ENCODE measurements at places on chromosomes 5 and 9.
A peak's percentile ranks its signal among the peaks of the same experiment; 100 is the strongest.

- no peak for DNase-seq
Measured at GRCh38 chr9:34456746-34457145, 1.6 kb downstream of the FAM219A start.

DNA sequence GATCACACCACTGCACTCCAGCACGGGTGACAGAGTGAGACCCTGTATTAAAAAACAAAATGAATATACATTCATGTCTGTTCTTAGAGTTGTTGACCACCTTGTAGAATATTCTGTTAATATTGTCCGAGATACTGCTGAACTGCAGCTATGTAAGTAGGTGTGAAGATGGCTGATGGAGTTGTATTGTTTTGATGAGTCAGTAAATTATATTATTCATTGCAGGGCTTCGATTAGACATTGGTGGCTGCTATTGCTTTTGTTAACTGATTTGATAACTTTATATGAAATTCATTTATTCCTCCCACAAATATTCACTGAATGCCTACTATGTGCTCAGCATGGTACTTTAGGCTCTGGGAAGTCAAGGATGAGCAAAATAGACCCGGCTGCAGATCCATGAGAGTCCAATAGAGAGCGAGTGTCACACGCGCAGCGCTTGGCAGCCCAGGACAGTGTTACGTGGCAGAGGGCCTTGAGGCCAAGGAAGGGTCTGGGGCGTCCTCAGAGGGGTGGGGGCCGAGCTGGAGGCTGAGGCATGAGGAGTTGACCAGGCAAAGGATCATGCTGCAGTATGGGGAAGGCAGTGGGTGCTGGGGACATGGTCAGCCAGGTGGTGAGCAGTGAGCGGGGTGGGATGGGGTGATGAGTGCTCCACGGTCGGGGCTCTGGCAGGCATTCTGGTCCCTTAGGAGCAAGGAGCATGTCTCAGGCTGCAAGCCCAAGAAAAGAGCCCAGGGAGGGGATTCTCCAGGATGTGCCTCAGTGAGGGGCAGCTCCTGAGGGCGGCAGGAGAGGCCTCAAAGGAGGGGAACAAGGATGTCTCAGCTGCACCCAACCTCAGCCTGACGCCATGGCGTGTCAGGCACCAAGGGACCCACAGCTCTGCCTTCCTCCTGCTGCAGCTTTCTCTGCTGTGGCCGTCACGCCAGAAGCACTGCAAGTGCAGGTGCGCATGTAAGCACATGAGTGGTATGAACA, 243.5 kb downstream of the GADD45G start:
- no peak for DNase-seq

DNA sequence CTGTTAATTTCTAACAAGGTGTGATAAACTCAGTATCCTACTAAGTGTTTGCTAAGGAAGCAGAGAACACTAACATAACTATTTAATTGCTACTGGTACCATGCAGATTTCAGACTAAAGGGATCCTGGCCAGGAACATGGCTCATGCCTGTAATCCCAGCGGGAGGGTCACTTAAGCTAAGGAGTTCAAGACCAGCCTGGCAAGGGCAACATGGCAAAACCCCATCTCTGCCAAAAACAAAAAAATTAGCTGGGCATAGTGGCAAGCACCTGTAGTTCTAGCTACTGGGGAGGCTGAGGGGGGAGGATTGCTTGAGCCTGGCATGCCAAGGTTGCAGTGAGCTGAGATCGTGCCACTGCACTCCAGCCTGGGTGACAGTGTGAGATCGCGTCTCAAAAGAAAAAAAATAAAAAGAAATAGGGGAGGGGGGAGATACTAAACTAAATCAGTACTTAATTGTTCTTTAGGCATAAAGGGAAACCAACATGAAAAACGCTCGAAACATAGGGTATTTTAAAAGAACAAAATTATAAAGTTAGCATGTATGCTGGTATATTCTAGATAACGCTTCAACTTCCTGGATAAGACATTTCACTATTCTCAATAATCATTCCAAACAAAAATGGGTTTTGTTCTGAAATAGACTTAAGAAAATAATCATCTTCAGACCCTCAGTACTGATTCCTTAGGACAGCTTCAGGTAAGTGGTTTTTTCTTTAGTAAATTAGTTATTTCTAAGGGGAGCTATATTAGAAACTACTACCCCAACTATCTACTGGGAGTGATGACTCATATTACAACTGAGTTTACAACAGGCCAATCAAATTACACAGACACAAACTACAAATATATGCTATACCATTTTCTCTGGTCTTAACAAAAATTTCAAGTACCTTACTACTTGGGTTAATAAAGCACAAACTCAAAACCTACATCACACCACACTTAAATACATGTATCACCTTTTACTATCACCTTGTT, 3.5 kb downstream of the PANK3 start:
- no peak for DNase-seq

GRCh38 chr9:132769906-132770769, 99.9 kb downstream of the GTF3C4 start:
- DNase-seq = no peak

DNA sequence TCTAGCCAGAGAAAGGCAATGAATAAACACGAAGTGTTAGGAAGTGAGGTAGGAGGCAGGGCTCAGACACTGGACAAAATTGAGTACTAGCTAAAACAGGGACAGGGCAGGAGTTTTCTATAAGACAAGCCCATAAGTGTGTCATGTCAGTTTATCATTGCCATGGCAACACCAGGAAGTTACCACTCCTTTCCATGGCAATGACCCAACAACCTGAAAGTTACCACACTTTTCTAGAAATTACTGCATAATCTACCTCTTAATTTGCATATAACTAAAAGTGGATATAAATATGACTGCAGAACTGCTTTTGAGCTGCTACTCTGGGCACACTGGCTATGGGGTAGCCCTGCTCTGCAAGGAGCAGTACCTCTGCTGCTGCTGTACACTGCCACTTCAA, 442.5 kb upstream of the COX7C start:
- DNase-seq = no peak

DNA sequence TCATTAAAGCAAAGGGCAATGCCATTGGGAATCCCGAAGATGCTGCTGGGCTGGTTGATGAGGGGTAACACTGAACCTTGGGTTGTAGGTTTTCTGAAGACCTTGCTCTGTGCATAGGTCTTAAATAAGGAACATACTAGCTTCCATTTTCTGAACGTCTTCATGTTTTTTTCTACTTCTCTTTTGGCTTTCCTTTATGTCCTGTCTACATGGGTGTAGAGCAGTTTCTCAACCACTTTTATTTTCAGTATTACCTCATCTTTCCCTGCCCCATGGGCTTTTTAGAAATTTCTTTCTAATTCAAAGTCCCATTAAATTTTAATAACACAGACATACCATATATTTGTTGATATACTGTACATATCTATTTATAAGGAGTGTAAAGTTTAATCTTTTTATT, at the start of gene IFNA14:
Gene IFNA14 (minus strand): TSS at position 95 of the 400 bp plus-strand sequence. CDS start 70 bp downstream, at position 25.
- no peak for DNase-seq

GRCh38 chr5:91433861-91434260, 50.7 kb upstream of the ARRDC3 start:
- DNase-seq = no peak

DNA sequence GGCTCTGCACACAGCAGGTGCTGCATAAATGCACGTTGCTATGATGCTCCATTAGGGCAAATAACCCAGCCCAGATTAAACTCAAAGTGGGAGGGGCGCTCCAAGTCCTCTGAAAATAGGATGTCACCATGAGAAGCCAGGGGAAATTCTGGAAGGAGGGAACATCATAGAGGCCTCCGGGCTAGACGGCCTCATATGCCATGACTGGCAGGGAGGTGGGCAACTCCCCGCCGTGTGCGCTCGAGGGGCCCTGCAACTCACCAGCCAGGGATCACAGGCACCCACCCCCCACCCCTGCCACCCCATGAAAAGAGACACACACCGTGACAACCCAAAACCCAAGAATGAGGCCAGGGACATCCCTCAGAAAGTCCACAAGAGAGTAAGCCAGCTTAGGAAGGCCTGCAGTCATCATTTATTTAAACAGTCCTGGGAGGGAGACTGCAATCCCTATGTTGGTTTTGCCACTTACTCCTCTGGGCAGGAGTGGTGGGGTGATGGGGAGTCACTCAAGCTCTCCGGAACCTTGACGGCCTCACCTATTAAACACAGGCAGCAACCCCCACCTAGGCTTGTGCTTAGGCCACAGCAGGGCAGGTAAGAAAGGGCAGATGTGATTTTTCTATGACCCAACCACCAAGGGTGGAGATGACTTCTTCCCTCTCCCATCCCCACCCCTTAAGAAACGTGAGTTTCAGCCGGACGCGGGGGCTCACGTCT, 4.0 kb downstream of the VAV2 start:
- DNase-seq = no peak

- DNase-seq = no peak
Measured at GRCh38 chr5:173033923-173034322, 22.2 kb upstream of the CREBRF start.

GRCh38 chr9:119810645-119811429, 441.6 kb upstream of the BRINP1 start:
- DNase-seq = no peak

DNA sequence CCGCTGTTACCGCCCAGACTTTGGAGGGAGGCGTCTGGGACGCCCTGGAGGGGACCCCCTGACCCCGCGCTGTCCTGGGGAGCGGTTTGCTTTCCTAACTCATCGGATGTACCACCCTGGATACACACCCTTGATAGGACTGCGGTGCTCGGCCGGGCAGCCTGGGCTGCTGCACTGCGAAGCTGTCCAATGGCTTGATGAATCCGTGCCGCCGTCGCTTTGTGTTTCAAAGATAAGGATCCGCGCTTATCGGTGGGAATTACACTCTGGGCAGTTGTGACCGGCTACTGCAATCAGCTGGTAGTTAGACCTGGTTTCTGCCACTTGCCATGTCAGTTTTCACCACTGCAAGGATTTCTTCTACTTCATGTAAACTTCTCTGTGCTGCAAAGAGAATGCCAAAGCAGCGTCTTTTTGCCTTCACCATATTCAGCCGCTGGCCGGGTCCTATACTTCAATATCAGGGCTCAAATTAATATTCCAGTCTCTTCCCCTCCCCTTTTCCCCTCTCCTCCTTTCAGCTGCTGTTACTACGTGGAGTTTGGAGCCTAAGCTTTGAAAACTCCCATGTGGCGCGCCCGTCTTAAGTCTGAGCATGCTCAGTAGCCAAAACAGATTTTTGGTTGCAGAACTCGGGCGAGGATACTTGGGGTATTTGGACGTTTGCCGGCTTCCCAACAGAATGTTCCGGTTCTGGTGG, 727 bp downstream of the SMAD5 start:
- DNase-seq = peak; percentile 42

DNA sequence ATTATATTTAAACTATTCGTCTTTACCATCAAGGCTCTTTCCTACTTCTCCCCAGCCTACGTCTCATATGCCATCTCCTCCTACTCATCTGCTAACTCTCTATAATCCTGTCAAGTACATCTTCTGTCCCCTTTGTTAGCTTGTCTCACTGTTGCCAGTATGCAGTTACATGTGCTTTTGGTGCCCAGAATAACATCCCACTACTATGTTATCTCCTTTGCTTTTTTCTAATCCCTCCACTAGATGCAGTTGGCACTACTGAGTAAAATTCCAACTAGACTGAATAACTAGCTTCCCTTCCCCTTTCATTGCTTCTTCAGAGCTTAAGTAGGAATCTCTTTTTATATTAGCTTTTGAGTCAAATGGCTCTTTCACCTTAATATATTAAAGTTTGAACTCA, 3.0 kb upstream of the ARRDC3 start:
- peak; percentile 22 for DNase-seq

- no peak for DNase-seq
Measured at GRCh38 chr5:172646716-172647285, 5.7 kb downstream of the NEURL1B start.

DNA sequence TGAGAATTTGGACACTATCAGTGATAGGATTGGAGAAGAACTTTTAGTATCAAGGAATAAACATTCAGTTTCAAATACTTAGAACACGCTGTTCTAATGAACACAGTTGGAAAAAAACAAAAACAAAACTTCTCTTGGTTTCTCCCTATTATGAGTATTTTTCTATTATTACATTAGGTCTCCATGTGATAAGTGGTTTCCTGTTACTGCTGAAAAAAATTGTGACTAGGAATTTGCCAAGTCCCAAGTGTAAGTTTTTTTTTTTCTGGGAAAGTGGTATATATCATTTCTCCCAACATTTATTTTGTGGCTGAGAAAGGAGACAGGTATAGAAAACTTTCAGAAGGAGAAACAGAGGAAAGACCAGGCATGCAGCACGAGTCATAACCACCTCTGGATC, 41.1 kb downstream of the PCSK1 start:
- DNase-seq = no peak

DNA sequence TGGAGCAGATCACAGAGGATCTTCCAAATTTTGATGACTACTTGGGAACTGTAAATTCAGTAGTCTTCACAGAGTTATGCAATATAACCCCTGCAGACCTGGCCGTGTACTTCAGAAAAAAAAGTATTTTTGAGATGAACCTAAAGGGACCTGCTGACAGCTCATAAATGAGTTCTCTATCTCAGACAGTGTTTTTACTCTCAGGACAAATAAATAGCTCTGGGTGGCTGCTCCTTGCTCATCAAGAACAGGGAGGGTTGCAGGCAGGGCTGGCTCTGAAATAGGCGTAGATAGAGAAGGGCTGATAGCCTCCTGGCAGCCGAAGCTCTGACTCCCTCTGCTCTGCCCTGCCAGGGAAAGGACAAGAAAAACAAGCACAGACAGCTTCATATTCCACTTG, 64.8 kb downstream of the PLAC8L1 start:
- DNase-seq = no peak

DNA sequence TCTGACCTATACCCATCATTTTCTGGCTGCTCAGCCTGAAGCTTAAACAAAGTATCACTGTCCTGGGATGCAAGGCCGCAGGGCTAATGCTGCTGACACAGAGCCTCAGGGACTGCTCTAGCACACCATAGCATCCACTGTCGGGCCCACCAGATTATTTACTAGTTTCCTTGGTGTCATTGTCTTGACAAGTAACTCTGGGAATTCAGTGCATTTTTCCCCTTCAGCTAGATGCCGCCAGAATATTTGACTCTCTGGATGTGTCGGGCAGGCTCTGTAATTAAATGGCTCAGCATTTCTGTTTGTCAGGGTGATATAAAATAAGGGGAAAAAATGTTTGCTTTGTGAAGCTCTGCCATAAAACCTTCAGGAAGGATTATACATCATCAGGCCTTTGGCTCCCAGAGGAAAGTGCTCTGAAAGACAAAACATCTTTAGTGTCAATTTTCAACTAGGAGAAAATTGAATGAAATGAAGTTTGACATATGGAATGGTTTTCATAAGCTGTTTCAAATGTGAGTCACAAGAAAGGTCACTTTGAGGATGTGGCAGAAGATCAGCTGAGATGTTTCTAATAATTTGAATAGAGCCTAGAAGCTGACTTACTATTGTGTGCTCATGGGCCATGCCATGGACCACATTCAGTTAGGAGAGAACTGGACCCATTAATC, 350.1 kb downstream of the TMEM232 start:
- DNase-seq = no peak

- DNase-seq = no peak
Measured at GRCh38 chr5:123882965-123883345, 371.0 kb downstream of the CSNK1G3 start.

DNA sequence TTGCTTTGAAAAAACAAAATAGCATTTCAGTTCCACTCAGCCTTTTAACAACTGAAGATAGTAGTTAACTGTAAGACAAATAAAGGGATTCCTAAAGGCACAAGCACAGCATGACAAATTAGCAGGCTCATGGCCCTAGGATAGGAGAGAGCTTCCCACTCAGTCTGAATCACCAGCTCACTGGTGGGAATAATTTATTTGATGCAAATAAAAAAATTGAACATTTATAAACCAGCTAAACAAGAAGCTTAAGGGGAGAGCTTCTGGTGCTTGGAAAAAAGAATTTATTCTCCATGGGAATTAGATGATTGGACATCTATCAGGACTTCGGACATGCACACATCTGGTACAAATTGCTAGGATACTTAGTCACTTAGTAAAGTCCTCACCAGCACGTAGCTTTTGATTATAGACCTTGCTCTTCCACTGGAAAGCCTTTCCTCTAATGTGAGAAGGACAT, 294.1 kb upstream of the TNC start:
- no peak for DNase-seq

Measured in putamen (tissue), 1 donor.